ENCODE measurements at places on chromosomes 16 and 17.

DNA sequence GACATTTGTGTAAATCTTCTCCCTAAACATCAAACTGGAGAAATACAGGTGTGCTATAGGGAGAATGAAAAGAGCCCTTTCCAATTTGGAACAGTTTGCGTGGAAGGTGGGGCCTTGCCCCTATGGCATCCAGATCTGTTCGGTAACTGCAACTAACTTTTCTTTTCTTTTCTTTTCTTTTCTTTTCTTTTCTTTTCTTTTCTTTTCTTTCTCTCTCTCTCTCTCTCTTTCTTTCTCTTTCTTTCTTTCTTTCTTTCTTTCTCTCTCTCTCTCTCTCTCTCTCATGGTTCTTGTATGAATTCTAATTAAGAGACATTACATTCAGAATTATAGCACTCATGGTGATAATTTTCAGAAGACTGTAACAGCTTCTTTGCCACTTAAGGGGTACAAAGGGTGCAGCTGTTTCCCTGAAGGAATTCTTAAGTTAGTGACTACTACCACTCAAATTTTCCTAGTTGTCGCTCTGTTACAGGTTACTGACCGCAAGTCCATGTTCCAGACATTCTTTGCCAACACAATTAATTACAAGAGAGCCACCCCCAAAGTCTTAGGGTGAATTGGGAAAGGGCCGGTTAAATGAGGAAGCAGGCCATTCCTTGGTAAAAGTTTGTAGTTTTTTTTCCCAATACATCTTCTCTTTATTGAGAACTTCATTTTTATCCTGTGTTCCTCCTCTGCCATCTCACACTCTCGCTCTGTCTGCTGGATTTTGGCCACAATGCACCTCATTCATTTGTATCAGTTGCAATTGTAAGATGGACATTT, 69.8 kb downstream of the KSR1 start:
- DNase-seq = no peak

- DNase-seq = no peak
These were observed 95.4 kb upstream of the TNRC6C start for GRCh38 chr17:77862890-77863813.

- no peak for DNase-seq
These were observed 177.5 kb downstream of the VPS53 start for GRCh38 chr17:537133-537532.

- no peak for DNase-seq
These were observed 11.7 kb downstream of the CES1 start for GRCh38 chr16:55821210-55821609.

- DNase-seq = no peak
These were observed 12.2 kb upstream of the C16orf54 start for GRCh38 chr16:29757950-29758466.

GRCh38 chr16:10770907-10771306, 27.3 kb downstream of the NUBP1 start:
- no peak for DNase-seq

- DNase-seq = no peak
These were observed 145.6 kb downstream of the ENGASE start for GRCh38 chr17:79220201-79220712.

DNA sequence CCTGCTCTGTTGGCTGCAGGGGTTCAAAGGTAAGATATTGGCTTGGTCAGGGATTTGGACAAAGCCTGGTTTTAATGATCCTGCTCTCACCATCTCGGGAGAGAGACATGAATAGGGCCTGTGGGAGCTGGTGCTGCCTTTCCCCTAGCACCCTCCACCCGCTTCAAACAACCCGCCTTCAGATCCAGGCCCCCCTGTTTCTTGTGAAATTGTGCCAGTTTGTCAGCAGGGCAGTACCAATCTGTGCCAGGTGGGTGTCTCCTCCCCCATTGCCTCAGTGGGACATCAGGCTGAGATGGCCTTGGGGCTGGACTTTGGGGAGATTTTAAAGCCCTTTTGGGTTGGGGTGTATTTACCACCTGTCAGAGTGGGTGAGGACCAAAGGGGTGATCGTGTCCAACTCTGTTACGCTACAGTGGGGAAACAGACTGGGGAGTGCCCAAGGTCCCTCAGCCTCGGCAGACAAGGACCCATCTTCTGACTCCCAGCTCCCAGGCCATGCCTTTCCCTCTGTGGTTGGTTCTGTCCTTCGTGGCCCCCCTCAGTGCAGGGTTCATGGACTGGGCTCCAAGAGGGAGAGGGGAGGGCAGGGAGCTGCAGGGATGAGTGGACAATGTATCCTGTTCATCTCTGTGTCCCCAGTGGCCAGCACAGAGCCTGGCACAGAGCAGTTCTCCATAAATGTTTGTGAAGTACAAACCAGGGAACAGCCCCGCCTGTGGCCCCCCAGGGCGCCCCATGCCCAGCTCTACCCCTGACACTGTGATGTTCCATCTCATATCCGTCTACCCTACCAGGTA, 3.3 kb downstream of the ARHGAP23 start:
- DNase-seq = no peak

DNA sequence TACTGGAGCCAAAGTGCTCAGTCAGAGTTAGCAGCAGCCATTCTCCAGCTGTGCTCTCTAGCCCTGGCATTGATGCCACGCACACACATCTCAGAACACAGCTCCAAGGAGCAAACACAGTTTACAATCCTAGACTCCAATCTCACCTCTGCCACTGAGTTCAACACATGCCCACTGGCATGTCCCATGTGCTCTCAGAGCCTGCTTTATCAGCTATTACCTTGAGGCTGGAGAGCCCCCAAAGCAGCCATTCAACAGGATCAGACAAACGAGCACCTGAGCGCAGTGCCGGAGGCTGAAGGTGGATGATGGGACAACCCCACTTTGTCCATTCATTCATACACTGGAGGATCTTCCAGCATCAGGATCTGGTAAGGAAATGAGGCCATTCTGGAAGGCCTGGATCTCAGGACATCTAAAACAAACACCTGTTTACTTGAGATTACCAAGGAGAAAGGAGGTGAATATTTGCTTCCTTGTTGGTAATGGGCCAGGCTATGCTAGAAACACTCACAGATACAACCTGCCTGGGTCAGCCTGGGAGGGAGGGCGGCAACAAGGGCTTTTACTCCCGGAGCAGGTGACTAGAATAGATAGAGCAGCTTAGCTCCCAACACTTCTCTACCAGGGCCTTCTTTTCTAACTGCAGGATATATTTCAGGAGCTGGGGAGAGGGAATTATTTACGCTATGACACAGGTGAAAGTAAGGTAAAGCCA, 25.4 kb downstream of the RANBP10 start:
- no peak for DNase-seq

GRCh38 chr16:15572329-15573001, 70.5 kb downstream of the MARF1 start:
- no peak for DNase-seq
